ENCODE measurements at places on chromosomes 3 and 15.

GRCh38 chr15:92883876-92884435, 16.2 kb upstream of the CHD2 start:
- DNase-seq, result no peak

DNA sequence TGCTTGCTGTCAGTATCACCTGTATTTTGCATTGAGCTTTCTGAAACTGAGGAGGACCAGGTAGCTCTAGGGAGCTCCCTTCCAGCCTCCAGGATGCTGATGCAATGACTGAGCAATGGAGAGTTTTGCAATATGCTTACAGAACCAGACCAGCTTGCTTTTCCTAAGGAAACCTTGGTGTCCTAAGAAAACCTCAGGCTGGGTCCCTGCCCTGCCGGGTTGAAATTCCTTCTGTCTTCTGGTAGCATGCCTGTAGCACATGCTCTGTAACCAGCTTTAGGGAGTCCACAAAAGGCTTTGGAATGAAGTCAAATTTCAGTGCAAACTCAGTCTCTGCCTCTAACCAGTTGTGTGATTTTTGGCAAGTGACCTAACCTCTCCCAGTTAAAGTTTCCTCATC, 65.8 kb upstream of the GSK3B start:
- DNase-seq, result no peak

DNA sequence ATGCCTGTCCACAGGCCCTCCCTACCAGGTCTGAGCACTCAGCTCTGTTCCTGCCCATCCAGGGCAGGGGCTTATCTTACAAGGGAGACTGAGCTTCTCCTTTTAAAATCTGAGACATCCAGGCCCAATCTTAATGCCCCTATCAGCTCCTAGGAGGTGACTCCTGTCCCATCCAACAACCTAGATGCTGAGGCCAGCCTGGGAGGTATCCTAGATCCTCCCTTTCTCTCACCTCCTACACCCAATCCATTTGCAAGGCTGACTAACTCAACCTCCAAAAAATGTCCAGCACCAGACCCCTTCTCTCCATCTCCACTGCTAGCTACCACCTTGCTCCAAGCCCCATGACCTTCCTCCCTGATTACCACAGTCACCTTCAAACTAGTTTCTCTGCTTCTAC, 17.4 kb downstream of the LHFPL4 start:
- no peak for DNase-seq

DNA sequence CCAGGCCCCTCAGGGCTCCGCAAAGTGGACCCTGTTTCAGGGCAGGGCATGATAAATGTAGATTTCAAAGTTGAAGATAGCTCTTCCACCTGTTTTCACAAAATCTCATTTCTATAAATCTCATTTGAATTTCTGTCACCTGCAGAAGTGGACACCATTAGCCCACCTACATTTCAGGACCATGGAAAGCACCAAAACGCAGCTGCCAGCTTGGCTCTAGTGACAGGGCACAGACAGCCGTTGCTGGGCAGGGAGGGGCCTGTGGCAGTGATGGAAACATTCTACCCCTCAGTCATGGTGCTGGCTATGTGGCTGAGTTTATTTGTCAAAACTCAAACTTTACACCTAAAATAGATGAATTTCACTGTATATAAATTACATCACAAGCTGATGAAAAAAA, 40.4 kb downstream of the PRR23E start:
- no peak for DNase-seq

DNA sequence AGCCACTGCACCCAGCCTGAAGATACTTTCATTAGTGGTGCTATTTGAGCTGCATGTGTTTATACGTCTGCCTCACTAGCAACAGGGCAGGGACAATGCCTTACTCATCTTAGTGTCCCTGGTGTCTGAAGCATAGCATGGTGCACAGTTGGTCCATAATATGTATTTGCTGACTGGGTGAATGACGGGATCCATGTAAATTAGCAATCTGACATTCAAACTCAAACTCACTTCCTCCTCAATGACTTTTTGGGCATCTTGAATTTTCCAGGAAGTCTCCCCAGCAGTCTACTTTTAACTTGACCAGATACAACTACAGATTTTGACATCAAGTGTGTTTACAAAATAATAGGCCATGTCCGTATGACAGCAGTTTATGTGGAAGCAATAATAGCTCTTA, 3.0 kb upstream of the LDHAL6B start:
- no peak for DNase-seq

GRCh38 chr3:197258168-197258755, 40.1 kb downstream of the DLG1 start:
- peak; percentile 58 for DNase-seq

DNA sequence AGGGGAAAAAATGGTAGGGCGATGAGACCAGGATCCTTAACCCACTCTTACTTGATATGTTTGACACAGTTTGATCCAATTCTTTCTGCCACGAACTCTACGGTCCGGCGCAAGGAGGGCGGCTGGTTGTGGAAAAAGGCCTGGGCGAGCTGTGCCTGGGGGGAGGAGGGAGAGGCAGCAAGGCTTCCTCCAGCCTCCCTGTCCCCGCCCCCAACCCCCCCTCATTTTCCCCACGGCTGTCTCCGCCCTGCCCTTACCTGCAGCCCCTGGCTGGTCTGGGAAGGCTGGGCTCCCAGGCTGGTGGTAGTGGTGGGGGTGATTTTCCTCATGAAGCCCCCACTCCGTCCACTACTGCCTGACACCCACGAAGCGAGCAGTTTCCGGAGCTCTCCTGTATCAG, 8.0 kb downstream of the CDAN1 start:
- DNase-seq, result no peak

DNA sequence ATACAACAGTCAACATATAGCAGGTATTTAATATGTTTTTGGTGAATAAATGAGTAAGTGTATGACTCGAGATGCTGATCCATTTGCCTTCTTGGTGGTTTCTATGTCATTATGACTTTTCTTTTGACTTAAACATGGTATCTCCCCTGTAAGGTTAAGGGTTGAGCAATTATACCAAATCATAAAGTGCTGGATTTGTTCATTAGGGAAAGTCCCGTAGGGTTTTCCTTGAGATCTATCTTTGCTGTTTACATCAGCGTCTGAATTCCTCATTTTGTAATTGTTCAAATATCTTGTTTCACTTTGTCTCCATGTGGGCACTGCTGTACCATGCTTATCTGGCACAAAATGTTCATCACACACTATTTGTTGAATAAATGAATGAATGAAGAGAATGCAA, 562.6 kb downstream of the EDEM1 start:
- no peak for DNase-seq

DNA sequence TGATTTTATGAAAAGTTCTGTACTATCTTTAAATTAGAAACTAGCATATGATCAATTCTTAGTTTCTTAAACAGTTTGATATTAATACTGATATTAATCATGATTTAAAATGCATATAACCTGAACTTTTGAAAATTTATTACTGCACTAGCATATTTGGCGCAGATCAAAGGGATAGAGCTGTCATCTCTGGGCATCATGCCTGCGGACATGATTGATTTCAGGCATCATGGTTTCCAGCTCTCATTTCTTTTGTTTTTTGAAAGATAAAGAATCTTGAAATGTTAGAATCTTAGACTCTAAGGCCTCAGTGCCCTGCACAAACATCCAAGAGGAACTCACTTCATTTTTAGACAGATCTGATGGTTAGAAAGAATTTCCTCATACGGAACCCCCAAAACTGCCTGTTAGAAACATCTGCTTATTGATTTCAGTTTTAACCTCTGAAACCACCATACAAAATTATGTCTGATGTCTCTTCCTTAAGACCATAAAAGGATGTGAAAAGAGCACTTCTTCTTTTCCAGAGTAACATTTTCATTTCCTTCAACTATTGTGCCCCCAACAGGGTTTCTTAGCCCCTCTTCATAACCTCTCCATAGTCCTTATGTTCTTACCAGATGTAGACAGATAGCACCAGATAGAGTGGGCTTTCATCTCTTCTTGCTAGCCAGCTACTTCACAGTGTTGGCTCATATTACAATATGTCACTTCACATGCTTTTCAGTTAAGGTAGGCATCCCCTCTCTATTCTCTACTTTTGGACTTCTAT, 110.8 kb downstream of the BBX start:
- DNase-seq, result no peak

DNA sequence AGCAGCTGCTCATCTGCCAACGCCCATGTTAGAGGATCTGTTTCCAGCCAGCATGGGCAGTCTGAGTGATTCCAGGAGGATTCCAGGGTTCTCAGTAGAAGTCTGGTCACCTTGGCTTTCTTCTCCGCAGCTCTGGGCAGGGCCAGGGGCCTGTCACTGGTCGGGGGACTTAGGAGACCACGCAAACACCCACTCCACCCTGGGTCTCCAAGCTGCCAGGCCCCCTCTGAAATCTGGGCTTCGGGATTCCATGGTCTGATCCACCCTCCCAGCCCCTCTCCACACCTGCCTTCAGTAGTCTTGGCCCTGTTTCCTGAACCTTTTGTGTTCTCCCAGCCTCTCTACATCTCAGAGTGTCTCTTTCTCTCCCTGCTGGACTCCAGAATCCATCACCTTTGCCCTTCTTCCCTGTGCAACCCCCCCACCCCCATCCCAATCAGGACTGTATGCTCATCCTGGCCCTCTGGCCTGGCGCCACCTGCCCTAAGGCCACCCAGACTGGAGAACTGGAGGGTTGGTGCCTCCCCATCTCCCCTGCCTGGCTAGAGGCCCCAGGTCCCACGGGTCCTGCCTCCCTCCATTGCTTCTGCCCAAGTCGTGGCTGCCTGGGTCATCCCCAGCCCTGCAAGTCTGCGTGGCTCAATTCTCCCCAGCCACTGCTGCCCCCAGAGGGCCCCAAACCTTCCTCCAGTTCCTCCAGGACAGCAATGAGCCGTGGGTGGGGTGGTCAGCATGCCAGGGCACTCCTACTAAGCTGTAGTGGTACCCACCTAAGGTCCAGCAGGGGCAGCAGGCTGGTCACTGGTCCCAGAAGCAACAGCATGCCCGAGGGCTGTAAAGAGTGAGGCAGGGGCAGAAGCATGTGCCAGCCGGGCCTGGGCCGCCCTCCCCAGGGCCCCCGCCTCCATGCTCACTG, 102.8 kb downstream of the TBC1D2B start:
- DNase-seq, result no peak

DNA sequence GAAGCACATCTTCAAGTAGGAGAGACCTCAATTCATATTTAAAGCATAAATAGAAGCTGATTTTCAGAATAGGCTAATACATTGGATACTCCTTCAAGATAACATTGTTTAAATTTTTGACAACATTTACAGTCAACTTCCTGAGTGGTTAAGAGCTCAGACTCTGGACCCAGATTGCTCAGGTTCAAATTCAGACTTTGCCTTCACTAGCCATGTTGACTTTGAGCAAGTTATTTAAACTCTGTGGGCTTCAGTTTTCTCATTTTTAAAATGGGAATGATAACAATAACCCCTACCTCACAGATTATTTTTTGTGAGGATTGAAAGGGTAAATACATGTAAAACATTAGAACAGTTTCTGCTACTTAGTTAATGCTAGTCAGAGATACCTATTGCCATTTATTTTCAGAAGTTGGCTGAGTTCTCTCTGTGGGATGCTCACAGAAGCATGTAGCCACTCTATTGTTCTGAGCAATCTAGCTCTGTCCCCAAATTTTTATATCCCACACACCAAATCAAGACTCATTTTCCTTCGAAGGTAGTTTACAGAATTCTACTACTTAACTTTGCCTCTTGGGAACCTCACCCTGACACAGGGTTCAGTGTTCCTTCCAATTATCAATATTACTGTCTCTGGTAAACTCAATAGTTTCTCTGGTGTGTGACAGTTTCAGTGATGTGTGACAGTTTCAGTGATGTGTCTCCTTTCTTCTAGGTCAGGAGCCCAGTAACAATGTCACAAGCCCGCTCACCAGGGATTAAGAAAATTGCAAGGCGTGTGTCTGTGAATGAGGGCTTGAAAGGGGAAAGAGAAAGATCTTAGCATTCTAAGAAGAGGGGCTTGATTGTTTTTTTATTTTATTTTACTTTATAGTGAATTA, 79.4 kb upstream of the OSTN start:
- no peak for DNase-seq

DNA sequence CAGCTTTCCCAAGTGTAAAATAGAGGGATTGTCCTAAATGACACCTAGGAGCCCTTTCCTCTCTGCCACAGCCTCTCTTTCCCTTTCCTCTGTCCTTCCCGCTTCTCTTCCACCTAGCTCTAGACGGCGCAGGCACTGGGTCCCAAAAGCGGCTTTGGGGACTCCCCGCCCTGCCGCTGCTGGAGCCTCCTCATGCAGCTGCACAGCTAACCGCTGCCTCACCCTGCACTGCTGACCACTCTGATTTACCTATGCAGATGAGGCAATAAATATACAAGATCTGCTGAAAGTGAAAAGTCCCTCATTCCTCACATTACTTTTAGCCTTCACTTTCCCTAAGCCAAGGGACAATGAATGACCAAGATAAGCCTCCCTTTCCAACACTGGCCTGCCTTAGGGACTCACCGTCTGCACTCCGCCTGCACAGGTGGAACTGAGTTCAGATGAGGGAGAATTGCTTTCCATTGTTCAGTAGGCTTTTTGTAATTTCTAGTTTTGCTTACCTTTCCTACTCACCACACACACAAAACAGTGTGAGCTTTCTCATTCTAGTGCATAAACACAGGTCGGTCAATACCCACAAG, 197.5 kb upstream of the BCL6 start:
- no peak for DNase-seq

DNA sequence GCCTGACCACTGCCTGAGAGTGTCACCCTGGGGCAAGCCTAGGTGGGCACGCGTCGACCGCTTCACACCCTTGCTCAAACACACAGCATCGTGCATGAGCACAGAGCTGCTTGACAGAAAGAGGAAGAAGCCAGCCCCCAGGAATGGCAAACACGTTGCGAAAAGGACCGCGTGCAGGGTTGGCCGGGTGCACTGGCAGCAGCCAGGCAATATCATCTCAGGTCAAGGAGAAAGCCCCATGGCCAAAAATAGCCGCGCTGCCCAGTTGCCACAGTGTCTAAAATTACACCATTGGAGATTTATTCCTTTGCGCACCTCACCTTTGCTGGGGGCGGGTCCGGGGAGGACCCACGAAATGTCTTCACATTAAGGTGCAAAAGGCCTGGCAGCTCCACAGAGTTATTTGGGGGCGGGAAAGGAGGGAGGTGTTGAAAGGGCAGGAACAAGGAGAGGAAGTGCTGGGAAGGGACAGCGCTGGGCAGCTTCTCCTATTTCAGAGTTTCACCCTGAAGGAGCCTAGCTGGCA, 44.7 kb upstream of the NR2F2 start:
- no peak for DNase-seq

Data from G401 (cell line).